ENCODE measurements at places on chromosomes 1 and 21.

GRCh38 chr1:22786719-22787489 is 76.3 kb downstream of the EPHB2 start:
- no peak for DNase-seq

DNA sequence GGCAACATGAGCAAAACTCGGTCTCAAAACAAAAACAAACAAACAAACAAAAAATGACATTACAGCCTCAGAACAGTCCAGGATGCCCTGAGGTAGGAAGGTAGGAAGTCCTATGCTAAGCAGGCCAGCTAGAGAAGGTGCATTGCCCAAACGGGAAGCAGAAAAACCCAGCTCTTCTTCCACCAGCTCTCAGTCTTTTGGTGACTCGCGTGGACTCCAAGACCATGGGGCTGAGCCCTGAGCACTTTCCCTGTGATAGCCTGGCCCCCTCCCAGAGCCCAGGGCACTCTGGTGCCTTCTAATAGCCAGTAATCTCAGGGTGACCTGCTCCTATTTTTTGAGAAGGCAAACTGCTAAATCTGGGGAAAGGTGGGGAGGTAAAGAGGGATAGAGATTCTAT is 16.1 kb downstream of the PHLDA3 start:
- no peak for DNase-seq

DNA sequence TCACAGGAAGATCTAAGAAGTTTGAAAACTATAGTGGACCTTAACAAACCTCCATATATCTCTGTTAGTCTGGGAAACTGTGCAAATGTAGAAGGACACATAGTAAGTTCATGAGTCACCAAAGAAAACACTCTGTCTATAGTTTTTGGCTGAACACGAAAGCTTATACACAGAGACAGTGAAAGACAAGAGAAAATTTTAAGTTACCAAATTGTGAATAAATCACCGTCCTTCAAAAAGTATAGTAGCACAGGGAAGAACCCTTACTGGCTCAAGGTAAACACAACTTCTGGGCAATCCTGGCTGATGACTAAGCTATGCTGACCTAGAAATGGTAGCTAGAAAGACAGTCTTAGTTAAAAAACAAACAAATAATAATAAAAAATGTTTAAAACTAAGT is 1057.9 kb downstream of the AMY1C start:
- no peak for DNase-seq

DNA sequence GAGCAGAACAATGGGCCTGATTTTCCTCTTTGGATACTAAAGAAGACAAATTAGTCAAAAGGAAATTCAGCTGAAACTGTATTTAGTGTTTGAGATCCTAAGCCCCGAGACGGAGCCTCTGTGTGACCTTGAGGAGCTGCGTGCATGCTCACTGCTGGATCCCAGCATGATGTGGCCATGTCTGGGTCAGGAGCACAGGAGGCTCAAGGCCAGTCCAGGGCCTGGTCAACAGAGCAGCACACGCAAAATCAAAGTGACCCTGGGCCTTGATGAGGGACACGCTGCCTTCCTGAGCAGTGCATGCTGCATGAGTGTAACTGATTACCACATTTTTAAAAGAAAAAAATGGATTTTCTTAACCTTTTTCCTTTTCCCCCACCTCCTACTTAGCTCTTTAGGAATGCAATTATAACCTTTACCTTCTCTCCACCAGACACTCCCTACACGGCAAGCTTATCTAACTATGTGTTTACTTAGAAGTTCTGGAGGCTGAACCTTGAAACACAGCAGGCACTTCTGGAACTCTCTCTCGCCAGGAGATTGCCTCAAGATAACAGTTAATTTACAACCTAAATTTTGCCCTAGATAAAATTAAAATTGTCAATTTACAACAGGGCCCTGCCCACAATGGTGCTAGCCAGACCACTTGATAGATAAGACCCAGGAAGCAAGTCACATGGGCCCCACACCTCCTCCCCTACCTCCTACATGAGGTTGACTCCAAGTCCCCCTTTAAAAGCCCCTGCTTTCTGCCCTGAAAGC is 144.6 kb downstream of the LRIG2 start:
- DNase-seq, result no peak

DNA sequence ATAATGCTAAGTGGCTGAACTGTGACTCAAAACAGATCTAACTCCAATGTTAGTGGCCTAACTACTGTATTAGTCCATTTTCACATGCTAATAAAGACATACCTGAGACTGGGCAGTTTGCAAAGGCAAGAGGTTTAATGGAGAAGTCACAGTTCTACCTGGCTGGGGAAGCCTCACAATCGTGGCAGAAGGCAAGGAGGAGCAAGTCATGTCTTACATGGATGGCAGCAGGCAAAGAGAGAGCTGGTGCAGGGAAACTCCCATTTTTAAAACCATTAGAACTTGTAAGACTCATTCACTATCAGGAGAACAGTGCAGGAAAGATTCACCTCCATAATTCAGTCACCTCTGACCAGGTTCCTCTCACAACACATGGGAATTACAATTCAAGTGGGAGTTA is 79.7 kb upstream of the CACYBP start:
- no peak for DNase-seq

GRCh38 chr1:208944981-208945451 is 638.5 kb upstream of the CAMK1G start:
- DNase-seq, result no peak

DNA sequence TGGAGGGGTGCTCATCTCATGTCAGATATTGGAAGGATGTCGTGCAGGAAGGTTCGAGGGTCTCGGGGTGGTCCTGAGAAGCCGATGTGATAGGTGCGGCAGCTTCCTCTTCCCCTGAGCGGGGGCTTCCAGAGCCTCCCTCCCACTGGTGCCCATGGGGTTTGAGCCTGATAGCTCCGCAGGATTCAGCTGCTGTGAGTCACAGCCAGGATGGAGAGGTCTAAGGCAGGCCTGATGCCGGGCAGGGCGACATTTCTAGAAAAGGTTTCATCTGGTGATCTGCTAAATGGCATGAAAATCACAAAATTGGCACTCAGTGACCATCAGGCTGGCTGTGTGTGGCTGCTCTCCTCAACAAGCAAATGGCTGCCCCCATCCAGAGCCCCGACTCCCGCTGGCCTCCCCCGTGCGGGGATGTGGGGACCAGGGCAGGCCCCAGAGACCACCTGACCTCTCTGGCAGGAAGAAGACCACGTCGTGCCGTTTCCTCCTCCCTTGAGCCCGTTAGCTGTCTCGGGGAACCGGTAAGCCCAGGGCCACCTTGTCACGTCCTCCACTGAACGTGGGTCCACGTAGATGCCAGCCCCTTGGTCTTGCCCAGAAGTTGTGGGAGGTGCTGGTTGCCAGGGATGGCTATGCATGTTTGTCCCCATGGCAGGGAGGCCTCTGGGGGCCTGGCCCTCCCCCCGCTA is 66.1 kb downstream of the SKI start:
- DNase-seq, result no peak

DNA sequence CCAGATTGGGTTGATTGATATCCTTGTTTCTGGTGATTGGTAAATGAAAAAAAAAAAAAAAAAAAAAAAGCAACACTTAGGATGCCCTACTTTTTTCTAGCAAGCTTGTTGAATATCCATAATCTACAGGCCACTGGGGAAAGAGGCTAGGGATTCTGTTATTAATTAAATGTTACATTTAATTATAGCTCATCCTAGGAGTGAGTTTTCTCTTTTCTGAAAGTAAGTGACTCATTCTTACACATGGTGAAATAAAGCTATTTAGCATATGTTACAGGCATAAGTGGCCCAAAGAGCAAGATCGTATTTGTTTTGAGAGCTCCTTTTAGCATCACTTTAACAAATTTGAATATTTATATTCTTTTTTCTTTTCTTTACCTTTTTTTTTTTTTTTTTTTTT is 94.5 kb downstream of the FNBP1L start:
- no peak for DNase-seq

DNA sequence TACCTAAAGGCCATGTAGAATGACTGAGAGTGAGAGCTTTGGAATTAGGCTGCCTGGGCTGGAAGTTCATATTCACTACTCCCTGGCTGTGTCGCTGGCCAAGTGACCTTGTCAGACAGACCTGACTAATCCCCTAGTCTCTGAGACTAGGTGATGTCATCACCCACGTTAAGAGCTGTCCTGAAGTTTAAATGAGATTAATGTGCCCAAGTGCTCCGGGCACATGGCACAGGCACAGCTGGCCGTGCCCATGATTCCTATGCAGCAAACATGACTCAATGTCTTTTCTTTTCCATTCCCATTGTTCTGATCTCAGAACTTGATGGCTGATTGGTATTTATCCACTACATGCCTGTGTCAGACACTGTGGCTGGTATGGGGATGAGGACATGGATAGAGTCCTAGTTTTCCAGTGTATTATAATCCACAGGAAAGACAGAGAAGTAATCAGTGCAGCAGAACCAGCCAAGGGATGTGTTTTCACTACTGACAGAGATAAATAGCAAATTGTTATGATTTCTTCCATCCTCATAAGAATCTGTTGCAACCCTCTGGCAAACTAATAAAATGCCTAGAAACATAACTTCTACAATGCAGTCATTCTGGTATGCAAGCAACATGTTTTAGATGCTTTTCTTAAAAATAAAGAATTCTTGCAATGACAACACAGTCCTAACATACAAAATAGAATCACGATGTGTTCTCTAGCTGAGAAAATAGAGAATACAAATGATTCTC is 180.9 kb downstream of the PCP4 start:
- DNase-seq, result no peak

GRCh38 chr21:41518757-41519156 is 10.8 kb upstream of the TMPRSS2 start:
- no peak for DNase-seq

GRCh38 chr1:167171286-167171929 is 49.3 kb upstream of the POU2F1 start:
- DNase-seq, result no peak

DNA sequence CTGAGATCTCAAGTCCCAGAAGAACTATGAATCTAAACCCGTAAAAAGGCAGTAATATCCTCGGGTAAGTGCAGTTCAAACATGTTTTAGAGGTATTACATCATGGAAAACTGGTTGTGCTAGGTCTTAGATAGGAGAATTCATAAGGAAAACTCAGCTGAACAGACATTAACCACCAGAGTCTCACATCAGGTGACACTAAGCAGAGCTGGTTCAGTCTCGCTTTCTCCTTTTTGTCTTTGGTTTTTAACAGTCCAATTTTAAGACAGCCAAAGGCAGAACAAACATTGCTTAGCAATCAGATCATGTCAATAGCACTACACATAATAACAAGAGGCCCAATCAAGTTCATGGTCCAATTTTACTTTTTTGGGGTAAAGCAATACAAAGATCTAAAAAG is 63.1 kb upstream of the MUTYH start:
- no peak for DNase-seq

DNA sequence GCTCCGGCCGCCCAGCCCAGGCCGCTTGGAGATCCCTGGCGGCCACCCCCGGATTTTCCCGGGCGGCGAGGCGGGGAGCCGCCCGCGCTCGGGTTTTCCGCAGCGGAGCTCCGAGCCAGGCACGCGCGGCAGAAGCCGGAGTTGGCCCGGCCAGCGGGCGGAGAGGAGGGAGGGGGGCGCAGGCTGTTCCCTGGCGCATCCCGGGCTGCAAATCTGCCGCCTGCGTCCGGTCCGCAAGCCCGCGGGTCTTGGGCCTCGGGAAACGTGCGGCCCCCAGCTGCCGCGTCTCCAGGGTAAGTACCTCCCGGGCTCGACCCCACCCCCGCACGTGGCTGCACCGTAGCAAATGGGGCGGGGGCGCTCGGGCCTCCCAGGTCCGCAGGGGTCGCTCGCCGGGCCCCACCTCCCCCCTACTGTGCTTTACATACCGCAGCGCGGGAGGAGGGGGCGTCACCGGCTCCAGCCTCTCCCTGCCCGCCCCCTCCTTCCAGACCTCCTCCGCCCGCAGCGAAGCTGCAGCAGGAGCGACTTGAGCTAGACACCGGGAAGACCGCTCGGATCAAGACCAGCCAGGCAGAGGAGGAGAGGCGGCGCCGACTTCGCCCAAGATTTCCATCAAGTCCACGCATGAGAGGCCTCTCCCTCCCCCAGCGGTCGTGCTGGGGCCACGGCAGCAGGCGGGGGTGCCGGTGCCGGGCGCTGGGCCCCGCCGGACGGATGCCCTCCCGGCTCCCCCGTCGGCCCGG is 1.6 kb downstream of the TMEM200B start:
- no peak for DNase-seq

DNA sequence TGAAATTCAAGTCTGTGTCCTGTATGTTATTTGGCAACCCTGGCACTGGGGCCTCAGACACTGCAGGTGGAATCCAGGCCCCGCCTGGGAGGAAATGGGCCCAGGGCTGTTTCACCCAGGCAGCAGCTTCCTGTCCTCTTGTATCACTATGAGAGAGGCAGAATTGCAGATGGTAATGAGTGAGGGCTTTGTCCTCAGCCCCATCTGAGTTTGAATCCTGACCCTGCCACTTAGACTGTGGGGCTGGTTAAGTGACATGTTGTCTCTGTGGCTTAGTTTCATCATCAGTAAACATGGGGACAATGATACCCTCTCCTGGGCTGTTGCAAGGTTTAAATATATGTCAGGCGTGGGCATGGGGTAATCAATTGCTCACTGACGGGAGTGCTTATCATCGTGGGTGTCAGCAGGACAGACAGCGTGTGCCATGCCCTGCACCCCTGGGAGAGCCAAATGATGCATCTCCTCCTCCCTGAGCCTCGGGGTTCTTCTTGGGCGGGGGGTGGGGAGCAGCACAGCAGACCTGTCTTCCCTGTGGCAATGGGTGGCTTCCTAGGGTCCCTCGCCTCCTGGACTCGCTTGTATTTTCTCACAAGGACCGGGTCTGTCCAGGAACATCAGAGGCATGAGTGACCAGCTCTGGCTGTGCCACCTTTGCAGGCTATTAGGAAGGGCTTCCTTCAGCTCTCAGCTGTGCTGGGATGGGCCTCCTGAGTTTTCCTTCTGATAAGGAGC is 42.1 kb downstream of the ARHGEF10L start:
- DNase-seq, result no peak

- no peak for DNase-seq
Measured at GRCh38 chr1:1333551-1334241, 2.6 kb downstream of the TAS1R3 start.

DNA sequence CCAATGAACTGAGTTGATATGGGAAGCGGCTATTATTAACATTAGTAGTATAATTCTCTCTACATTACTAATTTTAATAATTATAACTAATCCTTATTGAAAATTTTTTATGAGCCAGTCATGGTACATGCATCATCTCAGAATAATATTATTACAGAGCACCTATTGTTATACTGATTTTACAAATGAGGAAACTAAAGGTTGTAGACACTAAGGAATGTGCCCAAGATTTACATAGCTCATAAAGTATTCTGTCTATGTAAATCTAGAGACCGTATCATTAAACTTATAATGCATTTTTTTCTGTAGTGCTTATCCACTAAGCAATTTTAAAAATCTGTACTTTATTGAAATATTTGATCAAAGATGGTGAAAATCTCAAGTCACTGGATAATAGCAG is 825.9 kb downstream of the PLA2G4A start:
- no peak for DNase-seq
